Renal cortical epithelial cell (primary cell): ENCODE measurements at places on chromosomes 7 and 10. TPM values are rescaled to one million over a fixed set of nuclear protein-coding genes. Genes with fewer than 3 reads are reported as not detected.

The PHKG1 gene
- total RNA-seq = 0.15 TPM in 1 of 2 replicates, not detected in the other

The ELMO1 gene
- 0.69 and 1.7 TPM in 2 replicates for total RNA-seq

The WEE2 gene
- total RNA-seq = under 0.01 TPM in 1 of 2 replicates, not detected in the other

The HTR7 gene
- 0.10 TPM in 1 of 2 replicates, not detected in the other for total RNA-seq
